Midbrain (tissue), 1 donor: ENCODE measurements at places on chromosomes 7 and 10.

- DNase-seq = no peak
These were observed 68.1 kb downstream of the VPS41 start for GRCh38 chr7:38840736-38841460.

DNA sequence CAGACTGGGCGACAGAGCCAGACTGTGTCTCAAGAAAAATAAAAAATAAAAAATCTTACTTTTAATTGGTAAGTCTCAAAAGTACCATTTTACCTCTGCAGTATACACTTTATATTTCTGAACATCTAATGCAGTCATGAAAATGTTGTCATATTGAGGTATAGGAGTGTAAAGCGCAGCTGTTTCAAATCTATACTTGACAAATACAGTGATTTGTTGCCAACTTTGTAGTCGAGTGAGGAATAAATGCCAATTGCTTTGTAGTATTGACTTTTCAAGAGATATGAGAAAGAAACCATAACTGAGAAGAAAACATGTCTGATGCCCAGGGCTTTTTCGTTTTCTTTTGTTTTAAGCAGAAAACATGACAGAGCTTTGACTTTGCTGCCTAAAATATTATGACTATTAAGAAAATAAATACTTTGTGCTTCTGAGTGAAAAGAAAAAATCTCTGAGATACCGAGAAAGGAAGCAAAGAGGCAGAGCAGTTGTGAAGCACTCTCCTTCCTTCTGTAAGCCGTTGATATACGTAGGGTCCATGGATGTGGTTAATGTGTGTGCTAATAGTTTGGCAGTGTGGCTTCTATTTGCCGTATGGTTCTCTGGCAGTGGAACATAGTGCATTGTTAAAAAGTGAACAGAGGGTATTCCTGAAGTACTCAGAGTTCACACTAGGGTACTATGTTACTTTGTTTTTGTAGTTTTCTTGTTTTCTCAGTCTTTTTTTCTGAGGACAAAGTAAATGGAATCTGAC lies 38.2 kb downstream of the AVL9 start:
- no peak for DNase-seq

DNA sequence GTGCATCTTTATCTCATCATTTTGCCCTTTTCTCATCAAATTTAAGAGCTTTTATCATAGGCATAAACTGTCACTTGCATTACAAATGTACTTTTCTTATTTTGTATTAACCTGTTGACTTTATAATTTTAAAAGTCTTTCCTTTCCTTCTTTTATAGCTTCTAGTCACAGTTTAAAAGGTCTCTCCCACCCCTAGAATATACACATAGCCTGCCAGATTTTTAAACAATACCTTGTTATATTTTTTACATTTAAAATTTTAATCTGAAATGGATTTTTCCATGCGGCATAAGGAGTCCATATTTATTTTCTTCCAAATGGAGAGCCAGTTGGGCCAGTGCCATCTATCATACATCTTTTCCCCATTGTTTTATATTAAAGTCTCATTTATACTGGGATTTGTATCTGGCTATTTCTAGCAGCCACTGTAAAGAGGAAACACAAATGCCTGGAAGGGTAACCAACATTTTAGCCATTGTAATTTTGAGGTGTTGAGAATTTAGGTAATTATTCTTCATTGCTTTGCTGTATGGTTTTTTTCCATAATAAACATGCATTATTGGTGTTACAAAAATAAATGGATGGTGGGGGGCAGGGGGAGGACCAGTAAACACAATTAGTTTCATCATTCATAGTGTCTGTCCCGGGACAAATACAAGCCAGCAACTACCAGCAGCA lies 92.8 kb downstream of the CCDC71L start:
- no peak for DNase-seq

- DNase-seq = no peak
These were observed 74.0 kb downstream of the WDR37 start for GRCh38 chr10:1130226-1130625.

- no peak for DNase-seq
These were observed 10.4 kb upstream of the IL15RA start for GRCh38 chr10:5987747-5988146.

DNA sequence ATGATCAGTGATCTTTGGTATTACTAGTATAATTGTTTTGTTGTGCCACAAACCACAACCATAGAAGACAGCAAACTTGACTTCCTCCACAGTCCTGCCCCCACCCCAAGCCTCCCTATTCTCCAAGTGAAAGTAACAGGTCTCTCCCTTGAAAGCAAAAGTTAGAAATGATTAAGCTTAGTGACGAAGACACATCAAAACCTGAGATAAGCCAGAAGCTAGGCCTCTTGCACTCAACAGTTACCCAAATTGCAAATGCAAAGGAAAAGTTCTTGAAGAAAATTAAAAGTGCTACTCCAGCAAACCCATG lies 7.5 kb downstream of the SAR1A start:
- no peak for DNase-seq

GRCh38 chr10:110781139-110781538 lies 90.6 kb upstream of the PDCD4 start:
- no peak for DNase-seq

GRCh38 chr7:99035723-99036545 lies 108.0 kb downstream of the SMURF1 start:
- DNase-seq = no peak

DNA sequence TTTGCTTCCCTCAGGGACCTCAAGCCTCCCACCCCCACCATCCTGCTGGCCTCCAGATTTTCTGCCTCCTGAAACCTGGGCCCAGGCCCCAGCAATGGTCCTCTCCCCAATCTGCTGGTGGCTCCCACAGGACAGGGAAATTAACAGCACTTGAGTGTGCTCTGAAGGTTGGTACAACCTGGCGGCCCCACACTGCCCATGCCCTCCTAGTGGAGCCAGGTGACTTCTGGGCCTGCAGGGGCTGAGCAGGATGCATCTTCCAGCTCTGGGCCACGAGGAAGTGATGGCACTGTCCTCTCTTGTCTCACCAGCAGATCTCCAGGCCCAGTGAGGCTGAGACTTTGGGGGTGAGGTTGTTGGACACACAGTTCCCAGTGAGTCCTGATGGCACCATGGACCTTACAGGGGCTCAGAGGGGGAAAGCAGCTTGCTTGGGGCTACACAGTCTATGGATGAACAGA lies 3.6 kb upstream of the ZMIZ1 start:
- DNase-seq = no peak

DNA sequence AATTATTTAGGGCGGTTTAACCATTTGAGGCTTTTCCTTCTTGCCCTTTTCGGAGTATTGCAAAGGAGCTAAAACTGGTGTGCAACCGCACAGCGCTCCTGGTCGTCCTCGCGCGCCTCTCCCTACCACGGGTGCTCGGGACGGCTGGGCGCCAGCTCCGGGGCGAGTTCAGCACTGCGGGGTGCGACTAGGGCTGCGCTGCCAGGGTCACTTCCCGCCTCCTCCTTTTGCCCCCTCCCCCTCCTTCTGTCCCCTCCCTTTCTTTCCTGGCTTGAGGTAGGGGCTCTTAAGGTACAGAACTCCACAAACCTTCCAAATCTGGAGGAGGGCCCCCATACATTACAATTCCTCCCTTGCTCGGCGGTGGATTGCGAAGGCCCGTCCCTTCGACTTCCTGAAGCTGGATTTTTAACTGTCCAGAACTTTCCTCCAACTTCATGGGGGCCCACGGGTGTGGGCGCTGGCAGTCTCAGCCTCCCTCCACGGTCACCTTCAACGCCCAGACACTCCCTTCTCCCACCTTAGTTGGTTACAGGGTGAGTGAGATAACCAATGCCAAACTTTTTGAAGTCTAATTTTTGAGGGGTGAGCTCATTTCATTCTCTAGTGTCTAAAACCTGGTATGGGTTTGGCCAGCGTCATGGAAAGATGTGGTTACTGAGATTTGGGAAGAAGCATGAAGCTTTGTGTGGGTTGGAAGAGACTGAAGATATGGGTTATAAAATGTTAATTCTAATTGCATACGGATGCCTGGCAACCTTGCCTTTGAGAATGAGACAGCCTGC lies 3.1 kb downstream of the FZD1 start:
- no peak for DNase-seq

- DNase-seq = no peak
These were observed 618.1 kb downstream of the SORCS3 start for GRCh38 chr10:105259201-105259600.

GRCh38 chr10:128870830-128871597 lies 596.0 kb upstream of the MGMT start:
- no peak for DNase-seq

GRCh38 chr7:104825099-104825498 lies 188.9 kb upstream of the KMT2E start:
- DNase-seq = no peak

DNA sequence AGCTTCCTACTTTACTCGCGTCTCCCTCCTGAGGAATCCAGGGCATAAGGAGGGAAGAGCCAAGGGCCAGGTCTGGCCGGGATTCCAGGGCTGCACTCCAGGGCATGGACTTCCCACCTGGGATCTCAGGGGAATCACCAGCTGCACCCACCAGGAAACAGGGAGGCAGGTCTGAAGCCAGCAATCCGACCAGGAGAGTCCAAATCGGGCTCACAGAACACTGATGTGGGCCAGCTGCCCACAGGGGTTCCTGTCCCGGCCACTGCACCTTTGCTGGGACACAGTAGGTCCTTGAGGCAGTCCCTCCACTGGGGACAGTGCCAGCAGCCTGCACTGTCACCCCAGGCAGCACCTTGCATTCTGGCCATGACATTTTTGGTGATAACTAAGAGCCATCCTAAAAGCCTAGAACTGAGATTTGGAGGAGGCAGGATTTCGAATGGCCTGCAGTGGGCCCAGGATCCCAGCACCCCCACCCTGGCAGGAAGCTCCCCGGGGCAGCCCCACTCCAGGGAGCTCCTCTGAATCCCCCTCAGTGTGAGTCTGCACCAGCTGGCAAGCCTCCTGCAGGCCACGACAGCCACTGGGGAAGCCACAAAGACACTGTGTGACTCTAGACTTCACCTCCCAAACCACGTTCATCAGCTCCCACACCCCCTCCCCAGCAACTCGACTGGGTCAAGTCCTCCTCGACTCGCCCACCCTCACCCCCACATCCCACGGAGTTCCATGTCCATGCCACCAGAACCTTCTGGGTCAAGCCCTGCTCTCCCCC lies 71.5 kb upstream of the PPP2R2D start:
- DNase-seq = no peak

DNA sequence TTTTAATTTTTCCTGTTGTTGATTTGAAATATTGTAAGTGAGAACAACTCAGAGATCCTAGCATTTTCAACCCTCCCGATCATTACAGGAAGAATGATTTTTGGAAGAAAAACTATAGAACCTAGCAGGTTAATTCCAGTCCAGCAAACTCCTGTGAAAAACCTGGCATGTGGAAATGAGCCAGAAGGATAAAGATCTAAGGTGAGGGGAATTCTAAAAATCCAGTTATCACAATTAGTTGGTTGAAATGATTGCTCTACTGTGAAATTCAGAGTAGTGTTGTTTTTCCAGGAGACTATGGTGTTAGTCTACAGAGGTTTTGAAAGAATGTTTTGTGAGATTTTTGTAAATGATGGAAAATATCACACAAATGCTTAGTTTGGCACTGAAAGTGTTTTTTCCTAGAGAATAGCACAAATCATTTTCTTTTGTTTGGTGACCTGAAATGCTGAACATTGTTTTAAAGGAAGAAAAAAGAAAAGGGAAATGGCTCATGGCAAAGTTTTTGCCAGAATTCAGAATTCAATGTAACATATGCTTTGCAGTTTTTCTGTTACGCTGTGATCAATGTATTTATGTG lies 152.4 kb upstream of the SLC26A5 start:
- DNase-seq = no peak

- DNase-seq = no peak
These were observed 12.0 kb downstream of the EEPD1 start for GRCh38 chr7:36165059-36165458.

DNA sequence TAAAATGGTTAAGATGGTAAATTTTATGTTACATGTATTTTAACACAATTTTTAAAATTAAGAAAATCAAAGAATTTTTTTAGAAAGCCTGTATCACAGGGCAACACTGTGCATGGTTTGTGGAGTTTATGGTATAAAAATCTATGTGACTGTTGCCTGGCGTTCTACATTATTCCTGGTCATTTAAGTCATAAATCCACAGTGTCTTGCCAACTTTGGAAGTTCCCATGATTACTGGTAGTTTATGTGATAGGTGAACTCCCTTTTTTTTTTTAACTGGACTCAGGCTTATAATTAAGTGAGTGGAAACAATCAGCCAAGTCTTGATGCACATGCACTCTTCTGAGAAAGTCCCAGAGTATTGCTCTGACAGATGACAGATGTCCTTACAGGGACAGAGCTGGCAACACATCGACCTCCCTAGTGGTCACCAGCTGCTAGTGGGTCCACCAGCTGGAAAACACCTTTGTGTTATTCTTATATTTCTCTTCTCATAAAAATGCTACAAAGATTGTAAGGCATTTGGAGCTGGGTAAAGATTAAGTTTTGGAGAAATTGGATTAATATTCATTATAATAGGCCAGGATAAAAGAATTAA lies 8.8 kb upstream of the STN1 start:
- DNase-seq = no peak

GRCh38 chr7:75604408-75604807 lies 112.3 kb downstream of the SPDYE5 start:
- DNase-seq = no peak

DNA sequence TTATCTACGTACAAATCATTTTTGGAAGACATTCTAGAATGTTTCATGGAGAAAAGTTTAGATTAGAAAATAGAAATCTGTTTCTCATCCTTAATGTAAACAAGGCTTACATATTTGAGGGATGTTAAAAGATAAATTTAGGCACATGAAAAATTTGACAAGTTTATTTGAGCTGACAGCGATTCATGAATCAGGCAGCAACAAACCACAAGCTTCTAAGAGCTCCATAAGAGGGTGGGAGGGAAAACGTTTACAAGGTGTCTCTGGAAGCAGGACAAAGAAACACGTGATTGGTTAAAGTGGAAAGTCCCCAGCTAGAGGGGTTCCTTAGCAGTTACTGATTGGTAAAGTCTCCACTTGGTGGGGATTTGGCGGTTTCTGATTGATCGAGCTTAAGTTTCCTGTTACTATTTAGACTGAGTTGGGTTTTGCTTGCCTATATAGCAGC lies 228.9 kb upstream of the PITRM1 start:
- no peak for DNase-seq

DNA sequence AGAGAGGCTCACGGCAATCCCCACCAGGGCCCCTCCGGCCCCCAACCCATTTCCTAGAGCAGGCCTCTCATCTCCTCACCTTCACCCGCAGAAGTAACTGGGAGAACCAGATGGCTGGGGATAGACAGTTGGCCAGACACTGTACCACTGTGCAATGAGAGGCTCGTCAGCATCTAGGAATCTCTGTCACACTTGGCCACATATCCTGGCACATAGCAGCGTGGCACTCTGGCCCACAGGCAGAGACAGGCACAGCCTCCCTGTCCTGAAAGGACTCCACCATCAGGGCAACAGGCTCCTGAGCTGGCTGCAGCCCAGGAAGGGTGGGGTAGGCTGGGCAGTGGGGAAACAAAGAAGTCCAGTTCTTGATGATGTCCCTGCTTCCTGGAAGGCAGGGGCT lies 45.8 kb downstream of the C10orf143 start:
- no peak for DNase-seq

- no peak for DNase-seq
These were observed 32.2 kb upstream of the ZFAND2A start for GRCh38 chr7:1192171-1192676.

- peak; percentile 11 for DNase-seq
These were observed 12.7 kb downstream of the LDB3 start for GRCh38 chr10:86681047-86681446.
